SIG-M5 (cell line): ENCODE measurements at places on chromosomes 11 and 22.

DNA sequence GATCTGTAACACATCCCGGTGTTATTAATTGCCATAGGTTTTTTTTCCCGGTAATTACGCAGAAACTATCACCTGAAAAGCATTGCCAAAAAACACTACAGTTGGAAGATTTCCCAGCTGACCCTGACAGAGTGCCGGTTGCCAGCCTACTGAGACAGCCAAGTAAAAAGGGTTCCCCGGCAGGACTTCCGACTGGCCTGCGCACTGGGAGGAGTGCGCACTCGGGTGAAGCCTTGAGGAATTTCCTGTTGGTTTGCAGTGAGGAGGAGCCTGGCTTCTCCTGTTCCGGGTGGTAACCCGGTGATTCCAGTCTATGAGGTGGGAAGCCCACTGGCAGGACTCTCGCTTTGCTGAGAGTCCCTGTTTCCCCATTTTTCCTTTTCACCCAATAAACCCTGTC, 52.1 kb downstream of the CNTF start:
- DNase-seq: no peak

DNA sequence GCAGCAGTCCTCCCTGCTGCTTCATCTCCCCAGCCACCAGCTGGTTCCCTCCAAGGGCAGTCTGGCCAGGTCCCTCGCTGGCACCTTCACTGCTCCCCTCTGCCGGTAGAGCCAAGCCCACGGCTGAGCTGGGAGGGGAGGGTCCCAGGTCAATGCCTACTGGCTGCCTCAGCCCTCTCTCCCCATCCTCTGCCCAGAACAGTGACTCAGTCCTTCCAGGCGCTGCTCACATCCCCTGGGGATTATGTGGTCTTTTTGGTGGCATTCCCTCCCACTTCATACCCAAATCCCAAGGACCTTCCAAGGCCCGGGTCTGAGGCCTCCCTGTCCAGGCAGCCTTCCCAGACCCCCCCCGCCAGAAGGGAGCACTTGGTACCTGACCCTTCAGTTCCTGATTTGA, 44.9 kb downstream of the WNT7B start:
- DNase-seq: no peak

DNA sequence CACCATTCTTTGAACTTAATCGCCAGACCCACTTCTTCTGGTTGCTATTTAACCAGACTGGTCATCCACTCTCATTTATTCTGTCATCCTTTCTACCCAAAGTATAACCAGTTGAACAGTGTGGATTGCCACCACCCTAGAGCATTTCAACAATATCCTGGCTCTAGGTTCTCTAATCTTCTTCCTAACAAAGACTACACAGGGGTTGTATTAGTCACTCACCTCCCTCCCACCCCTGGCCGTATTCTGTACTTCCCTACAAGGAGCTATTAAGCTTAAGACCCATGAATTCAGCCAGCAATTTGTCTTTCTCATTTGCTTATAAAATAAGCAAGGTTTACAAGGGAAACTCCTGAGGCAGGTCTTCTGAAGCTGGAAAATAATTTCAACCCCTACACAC, 46.9 kb upstream of the CEP126 start:
- no peak for DNase-seq

GRCh38 chr11:110430267-110431050, 711 bp downstream of the FDX1 start:
- DNase-seq: no peak

GRCh38 chr22:45033136-45033535, 23.3 kb upstream of the PHF21B start:
- DNase-seq: no peak

GRCh38 chr11:99383648-99384245, 363.0 kb downstream of the CNTN5 start:
- DNase-seq: no peak

DNA sequence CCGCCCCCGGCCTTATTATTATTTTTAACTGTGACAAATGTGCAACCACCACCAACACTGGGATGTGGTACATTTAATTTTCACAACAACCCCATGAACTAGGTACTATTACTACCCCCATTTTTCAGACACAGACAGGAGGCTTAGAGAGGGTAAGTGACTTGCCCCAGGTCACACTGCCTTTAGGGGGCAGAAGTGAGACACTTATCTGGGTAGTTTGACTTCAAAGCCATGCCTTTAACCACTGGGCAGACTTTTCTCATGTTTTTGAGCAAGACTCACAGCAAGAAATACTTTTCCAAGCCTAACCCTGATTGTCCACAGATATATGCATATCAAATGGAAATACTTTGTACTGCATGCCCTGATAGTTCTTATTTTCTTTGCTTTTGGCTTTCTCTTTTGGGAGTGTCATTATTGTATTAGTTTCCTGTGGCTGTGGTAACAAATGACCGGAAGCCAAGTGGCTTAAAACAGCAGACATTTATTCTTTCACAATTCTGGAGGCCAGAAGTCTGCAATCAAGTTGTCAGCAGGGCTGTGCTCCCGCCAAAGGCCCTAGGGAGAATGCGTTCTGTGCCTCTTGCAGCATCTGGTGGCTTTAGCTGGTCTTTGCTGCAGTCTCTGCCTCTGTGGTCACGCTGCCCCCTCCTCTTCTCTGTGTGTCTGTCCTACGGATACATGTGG, 110.8 kb downstream of the GRIK4 start:
- DNase-seq: no peak

- DNase-seq: no peak
Observed at GRCh38 chr22:43747877-43748276, 64.2 kb downstream of the EFCAB6 start.

DNA sequence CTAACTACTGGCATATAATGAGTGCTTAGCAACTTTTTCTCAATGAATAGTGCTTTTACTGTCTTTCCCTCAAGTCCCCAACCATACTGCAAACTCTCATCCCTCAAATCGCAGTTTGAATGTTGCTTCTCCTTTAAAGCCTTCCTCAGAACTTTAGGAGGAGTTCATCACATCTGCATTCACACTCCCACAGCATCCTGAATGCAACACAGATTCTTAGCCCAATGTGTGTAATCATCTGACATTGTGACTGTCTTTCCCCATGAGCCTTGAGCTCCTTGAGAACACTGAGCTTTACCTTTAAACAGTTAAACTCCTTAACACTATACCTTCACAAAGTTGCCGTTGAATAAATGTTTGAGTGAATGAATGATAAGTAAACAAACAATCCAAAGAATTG, 81.7 kb upstream of the FAM181B start:
- no peak for DNase-seq

- no peak for DNase-seq
Observed at GRCh38 chr22:45845076-45845487, 131.9 kb downstream of the WNT7B start.

- DNase-seq: no peak
Observed at GRCh38 chr11:131746201-131746600, 375.8 kb downstream of the NTM start.

- no peak for DNase-seq
Observed at GRCh38 chr22:35995348-35995747, 33.3 kb downstream of the RBFOX2 start.

GRCh38 chr11:9399466-9399865, 15.0 kb downstream of the IPO7 start:
- DNase-seq: no peak

DNA sequence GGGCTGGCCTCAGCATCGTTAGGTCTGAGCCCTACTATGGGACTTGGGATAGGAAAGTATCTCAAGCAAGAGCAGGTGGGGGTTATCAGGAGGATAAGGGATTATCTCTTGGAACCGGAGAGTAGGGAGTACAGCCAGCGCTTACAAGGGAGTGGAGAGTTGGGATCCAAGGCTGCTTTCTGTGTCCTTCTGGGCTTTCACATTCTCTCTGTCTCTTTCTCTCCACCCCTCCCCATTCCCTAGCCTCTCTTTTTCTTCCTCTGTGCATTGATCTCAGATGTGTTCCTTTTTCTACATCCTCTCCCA, 170.2 kb downstream of the BUD13 start:
- DNase-seq: no peak

DNA sequence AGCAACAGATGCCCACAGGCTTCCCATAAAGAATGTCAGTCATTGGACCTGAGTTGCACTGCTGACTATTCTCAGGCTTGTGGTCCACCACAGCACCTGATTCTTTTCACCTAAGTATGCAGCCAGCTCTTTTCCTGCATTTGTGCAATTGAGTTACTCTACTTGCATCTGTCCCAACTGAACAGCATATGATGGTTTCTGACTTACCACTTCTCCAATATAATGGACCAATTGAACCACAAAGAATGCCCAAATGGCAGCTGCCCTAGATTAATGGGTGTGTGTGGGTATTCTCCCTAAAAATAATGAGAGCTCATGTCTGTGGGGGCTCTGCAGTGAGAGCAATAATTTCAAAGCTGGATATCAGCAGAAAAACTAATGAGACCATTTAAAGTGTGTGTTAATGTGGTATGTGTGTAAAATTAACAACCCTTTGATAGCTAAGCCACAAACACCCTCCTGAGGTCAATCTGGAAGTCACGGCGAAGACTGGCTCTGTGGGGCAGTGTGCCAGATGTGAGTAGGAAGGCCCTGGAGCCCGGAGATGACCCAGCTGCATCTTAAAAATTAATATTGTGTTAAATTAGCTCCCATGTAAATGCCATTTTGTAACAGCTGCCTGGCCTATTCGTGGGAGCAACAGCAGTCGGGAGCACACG, 43.8 kb downstream of the SC5D start:
- DNase-seq: no peak

- DNase-seq: no peak
Observed at GRCh38 chr11:8683115-8683807, 669 bp downstream of the RPL27A start.
